ENCODE measurements at places on chromosomes 2 and 18.
A peak's percentile ranks its signal among the peaks of the same experiment; 100 is the strongest.

DNA sequence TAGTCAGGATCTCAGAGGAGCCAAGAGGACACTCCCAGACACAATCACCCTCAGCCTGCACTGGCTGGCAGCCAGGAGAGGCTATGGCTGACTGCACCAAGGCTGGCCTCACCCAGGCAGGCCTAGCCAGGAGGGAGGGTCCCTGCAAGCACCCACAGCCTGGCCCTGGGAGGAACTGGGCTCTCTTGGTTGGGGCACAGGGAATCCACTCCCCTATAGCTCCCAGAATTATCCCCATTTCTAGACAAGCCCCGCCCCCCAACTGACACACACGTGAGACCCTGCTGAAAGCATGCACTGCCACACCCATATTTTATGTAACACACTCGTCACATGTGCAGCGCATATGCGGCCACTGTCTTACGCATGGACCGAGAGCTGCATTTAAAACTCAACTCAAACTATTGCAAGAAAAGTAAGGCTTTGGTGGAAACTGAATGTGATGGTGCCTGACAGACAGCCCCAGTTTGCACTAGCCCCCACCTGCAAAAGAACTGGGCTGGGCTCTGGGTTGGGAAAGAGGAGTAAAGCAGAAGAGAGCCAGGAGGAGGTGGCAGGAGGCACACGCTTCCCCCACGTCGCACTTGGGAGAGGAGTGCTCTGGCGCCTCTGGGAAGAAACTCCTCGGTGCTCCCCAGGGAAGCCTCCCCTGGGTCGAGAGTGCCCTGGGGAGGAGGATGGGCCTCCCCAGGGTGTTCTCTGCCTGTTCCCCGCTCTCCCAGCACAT, 28.9 kb upstream of the ARHGEF4 start:
- DNase-seq: no peak

GRCh38 chr2:40098786-40099470, 319.9 kb upstream of the THUMPD2 start:
- no peak for DNase-seq

DNA sequence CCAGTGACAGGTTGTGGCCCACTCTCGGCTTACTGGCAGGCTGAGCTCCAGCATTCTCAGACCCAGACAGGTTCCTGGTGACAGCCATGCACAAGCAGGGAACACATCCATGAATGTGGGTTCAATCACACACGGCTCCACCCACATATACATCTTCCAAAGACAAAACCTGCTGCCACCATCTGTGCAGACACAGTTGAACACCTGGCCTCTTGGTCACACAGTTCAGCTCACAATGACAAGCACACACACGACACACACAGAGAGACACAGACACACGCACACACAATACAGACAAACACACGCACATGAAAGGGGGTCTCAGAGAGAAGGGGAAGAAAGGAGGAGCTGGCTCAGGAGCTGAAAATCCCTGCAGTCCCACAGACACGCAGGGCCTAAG, 32.1 kb upstream of the PTMA start:
- DNase-seq: no peak

DNA sequence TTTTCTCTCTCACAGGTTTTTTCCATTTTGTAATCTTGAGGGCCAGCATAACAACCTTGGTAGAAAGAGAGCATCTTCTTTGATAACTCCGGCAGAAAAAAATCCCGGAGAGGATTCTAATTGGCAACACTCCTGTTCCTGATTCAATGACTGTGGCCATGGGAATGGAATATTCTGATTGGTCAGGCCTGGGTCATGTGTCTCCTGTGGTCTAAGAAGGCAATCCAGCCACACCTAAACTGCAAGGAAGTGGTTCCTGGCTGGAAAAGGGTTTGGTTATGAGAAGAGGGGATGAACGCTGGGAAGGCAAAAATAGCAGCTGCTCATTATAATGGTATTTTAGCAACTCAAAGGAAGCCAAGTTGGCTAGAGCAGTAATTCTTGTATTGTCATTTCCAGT, 24.8 kb upstream of the ZNF638 start:
- no peak for DNase-seq

- no peak for DNase-seq
These were observed 230.2 kb upstream of the TNP1 start for GRCh38 chr2:217090024-217090473.

- no peak for DNase-seq
These were observed 25.1 kb upstream of the CCL20 start for GRCh38 chr2:227788561-227789018.

DNA sequence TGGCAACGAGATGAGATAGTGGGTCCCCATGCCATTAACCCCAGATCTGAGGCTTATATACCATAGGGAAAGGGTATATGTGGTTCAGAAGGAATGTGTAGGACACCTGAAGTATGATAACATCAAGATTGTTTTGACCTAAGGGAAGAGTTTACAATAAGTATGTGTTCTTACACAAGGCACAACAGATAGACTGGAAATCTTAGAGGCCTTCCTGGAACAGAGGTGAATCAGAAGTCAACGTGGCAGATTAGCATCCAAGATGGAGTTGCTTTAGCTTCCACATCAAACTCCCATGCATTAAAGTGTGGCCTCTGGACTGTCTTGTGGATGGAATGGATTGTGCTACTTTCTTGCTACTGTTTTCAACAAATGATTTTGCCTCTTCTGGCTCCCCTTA, 116.6 kb upstream of the NT5C1B start:
- no peak for DNase-seq

- DNase-seq: no peak
These were observed 547.6 kb downstream of the CPS1 start for GRCh38 chr2:211103989-211104388.

GRCh38 chr2:155747531-155747930, 585.0 kb downstream of the NR4A2 start:
- DNase-seq: no peak

- DNase-seq: no peak
These were observed 15.5 kb downstream of the TTC32 start for GRCh38 chr2:19886261-19886660.

- DNase-seq: no peak
These were observed 307.6 kb upstream of the RAB12 start for GRCh38 chr18:8301427-8302172.

DNA sequence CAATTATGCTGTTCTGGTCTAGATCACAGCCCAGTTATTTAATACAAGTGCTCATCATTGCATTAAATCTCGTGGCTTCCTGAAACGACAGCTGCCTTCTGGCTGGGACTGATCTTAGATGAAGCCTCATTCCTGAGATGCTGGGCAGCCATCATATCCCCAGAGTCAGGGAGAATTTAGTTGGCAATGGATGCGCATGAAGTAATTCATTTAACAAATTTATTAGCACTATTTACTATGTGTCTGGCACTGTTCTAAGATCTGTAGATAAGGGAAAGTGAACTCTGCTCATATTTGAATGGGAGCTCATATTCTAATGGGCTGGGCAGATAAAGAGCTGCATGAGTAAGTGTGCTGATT, 244.7 kb downstream of the KCNS3 start:
- DNase-seq: no peak

GRCh38 chr18:32219431-32220018, 29.7 kb downstream of the MEP1B start:
- no peak for DNase-seq

GRCh38 chr2:33069894-33070651, 123.3 kb downstream of the LTBP1 start:
- DNase-seq: peak; percentile 17

- DNase-seq: no peak
These were observed 182.3 kb downstream of the INO80D start for GRCh38 chr2:205903549-205904129.

DNA sequence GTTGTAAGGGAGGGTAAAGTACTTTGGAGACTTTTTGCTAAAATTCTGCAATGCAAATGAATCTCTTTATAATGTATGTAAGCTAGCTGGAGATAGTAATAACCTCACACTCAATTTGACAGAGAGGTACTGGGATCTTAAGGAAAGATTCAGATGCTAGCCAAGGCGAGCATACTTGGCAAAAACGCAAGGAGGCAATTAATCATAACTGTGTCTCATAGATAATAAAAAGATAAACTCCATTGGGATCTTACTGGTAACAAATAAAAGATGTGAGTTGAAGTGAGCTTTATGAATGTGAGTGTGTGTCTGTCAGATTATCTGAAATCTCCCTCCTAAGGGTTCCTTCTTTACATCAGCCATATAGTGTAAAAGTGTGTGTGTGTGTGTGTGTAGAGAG, 533.0 kb downstream of the TMX3 start:
- no peak for DNase-seq

GRCh38 chr18:48030616-48031480, 100.4 kb upstream of the SMAD2 start:
- no peak for DNase-seq

GRCh38 chr18:5895299-5895875, at the start of gene TMEM200C:
Gene TMEM200C (minus strand): TSS chr18:5895522. CDS start chr18:5892063, 3,459 bp downstream.
- no peak for DNase-seq

DNA sequence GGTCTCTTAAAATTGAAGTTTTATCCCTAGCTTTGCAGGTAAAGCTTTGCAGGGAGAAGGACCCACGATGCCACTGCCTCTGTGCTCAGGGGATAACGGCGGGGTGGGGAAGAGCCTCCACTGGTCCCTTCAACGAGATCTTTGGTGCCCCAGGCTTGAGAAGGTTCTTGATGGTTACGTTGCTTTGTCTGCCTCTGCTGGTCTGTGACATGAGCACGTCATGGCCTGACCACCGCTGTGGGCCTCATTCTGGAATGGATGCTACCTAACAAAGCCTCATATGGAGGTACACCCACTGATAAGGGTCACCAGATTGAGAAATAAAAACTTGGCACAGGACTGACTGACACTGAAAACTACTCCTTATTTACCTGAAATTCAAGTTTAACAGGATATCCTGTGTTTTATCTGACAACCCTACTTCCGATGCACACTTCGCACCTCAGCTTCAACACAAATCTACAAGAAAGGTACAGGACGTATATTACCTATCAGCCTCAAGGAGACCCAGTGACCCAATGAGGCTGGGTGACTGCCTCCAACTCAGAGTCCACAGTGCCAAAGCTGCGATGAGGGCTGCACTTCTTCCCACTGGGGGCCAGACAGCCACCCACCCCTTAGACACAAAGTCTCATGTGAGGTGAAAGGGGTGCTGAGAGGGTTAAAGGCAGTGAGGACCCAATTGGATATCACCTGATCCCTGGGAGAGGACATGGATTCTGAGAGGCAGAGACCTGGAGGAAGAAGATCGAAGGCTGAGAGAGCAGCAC, 64.9 kb downstream of the EIPR1 start:
- DNase-seq: no peak

DNA sequence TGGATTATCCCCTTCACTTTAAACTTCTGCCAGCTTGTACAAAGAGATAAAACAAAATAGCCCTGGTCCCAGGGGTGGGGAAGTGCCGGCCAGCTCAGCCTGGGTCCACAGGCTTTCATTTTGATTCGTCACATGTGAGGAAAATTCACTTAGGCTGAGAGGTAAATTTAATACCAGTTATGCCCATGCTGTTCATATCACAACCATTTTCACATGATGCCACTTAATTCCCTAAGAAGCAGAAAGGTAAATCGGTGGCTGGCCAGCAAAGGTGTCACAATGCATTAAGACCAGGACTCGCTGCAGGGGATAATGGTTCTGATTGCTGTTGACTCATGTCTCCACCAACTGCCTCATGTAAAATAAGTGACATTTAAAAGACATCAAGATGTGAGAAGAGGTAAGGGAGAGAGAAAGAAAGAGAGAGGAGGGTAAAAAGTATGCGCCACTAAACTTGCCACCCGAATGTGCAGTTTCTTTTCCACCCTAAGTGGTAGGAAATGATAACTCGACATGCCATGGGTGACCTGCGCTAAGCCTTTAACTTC, 261.0 kb upstream of the SIX3 start:
- DNase-seq: no peak

DNA sequence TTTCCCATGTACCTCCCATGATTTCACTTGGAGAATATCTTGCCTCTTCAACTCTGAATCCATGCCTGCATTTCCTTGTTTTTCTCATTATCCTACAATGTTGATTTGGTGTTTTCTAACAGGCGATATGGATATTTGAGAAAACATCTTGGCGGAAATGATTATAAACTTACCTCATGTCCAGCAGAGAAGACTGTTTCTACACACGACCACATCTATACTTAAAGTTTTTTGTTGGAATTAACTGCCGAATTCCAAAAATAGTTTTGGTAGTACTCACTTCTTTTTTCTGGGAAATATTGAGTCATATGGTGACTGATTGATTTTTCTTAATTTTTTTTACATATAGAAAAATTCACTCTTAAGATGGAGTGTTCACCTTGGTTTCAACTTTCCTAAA, 41.4 kb upstream of the TMEFF2 start:
- no peak for DNase-seq

GRCh38 chr2:196459539-196459938, 180.0 kb upstream of the CCDC150 start:
- no peak for DNase-seq

- no peak for DNase-seq
These were observed 186.2 kb upstream of the TANK start for GRCh38 chr2:160973991-160974390.

GRCh38 chr2:237065071-237065377, 20.7 kb upstream of the COPS8 start:
- DNase-seq: no peak

DNA sequence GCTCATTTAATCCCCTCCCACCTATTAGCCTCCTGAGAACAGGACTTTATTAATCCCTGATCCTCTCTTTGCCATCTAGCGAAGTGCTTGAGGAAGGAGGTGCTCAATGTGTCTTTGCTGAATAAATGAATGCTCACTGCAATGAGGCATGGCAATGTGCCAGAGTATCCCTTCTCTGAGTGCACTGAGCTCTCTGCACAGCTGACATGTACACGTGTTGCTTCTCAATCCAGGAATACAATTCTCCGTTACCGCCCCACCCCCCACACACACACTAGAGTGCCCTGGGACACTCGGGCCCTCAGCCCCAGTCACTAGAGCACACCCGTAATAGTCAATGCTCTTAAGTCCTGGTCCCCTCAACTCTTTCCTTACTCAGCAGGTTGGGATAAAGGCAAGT, 41.4 kb downstream of the FAM178B start:
- no peak for DNase-seq

DNA sequence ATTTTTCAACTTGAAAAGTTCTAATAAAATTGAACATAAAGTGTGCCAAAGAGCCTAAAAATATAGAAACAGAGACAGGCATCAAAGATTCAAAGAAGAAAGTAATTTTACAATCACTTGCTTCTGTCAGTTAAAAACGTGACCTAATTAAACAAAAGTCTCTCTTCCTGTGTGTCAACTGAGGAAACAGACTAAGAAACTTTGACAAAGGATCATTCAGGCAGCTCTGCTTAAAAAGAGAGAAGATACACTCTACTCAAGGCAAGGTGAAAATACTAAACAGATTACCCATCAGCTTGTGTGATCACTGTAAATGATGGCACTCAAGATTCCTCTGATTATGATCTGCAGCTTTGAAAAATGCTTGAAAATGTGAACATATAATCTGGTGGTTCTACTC, 47.8 kb downstream of the DYM start:
- DNase-seq: no peak

- DNase-seq: no peak
These were observed 43.6 kb downstream of the LYPD6B start for GRCh38 chr2:149082079-149082478.

- DNase-seq: no peak
These were observed 453.0 kb downstream of the GALR1 start for GRCh38 chr18:77702686-77703085.

- DNase-seq: no peak
These were observed 75.0 kb upstream of the MMADHC start for GRCh38 chr2:149662556-149662955.
